ENCODE measurements at places on chromosomes 6 and 20.

DNA sequence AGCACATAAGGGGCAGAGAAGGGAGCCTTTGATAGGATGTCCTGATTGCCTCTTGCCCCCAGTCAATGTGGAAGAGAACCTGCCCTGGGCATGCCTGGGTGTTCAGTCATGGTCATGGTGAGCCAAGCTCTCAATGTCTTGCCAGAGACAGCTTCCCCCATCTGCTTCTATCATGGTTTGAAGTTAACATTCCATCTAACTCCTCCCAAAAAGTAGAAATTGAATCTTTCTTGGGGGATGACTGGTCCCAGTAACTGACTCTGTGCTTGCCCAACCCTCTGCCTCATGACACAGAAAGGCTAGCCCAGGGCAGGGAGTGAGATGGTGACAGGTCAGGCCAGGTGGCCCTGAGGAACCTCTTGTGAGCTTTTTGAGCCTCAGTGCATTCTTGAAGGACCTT, 60.1 kb downstream of the ADTRP start:
- no peak for DNase-seq

DNA sequence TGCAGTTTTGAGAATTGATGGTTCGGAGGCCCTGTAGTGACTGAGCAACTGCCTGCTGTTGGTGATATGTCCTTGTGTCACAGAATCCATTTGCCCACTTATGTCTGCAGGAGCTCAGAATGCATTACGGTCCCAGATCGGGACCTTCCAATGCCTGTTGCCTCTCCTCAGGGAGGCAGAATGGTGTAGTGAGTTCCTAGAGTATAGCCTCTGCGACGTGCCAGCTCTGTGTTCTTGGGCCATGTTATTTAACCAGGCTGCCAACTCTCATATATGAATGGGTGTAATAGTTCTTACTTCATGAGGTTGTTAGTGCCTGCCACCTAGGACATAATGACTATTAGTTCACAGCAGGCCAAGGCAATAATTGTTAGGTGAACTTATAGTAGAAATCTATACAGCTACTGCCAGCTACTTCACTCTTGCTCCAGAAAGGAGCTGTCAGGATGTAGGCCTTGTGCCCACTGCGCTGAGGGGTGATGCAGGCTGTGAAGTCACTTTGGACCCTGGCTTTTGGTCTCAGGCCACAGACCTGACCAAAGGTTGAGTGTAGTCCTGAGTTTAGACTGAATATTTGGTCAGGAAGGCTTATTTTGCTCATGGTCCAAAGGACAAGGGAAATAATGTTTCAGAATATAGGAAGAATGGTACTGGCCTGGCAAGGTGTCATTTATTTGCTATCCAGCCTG, 82.1 kb downstream of the ASXL1 start:
- DNase-seq: no peak

GRCh38 chr6:12232339-12232738, 57.8 kb upstream of the EDN1 start:
- DNase-seq: no peak

GRCh38 chr20:47960769-47961541, 175.7 kb upstream of the SULF2 start:
- no peak for DNase-seq

GRCh38 chr6:105015482-105015881, 58.6 kb downstream of the LIN28B start:
- DNase-seq: no peak

DNA sequence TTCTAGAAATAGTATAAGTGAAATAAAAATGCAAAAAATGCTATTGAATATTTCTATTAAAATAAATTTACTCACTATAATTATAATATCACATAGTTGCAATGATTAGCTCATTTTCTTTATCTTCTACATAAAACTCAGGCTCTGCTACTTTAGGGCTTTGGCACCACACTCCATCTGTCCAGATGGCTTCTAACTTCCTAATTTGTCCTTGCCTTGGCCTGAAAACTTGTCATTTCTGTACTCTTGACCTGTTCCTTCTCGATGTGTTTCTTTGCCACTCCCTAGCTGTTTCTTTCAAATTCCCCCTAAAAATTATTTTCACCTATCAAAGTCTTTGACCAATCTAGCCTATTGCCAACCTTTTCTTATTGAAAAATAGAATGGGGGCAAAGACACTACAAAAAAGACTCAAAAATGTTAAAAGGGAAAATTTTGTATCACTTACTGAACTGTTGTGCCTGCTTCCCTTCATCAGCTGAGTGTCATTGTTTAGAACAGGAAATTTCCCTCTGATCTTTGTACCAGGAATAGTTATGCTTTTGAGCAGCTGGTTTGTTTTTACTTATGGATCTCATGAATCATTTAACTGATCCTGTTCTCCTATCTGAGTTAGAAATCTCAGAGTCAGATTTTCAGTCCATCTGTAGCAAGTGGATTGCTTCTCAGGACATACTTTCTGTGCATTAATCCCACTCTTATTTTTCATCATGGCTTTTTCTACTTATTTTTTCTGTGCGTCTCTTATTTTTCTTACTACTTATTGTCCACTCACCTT, 279.2 kb upstream of the CNR1 start:
- DNase-seq: no peak

DNA sequence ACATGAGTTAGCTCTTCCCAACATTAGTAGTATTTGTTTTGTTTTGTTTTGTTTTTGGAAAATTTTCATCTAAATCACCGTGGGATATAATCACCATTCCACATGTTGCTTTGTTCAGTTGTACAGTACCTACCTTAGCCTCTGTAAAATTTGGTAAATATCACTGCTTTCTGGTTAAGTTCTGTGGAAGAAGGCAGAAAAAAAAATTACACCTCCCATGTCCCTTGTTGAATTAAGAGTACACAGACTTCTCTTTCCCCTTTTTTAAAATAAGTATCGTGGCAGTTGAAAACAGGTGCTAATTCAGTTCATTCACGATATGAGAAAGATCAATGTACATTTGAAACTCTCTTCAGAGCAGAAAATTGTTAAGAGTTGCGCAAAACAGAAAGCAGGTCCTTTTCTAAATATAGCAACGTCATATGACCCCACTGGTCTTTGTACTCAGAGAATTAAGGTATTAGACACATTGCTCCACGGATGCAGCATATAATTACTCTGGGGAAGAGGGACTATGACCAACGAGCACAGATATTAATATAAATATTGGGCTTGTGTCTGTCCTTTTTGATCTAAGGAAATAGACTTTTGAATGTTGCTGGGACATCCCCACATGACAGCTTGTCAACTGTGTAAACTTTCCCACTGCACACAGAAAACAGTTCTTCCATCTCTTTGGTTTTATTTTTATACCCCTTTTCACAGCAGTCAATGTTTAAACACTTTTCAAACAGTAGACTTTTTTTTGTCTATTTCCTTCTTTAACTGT, 58.6 kb upstream of the ZNF217 start:
- no peak for DNase-seq

GRCh38 chr6:132213732-132214131, 187.5 kb downstream of the MOXD1 start:
- DNase-seq: no peak

GRCh38 chr20:40997116-40997515, 31.5 kb upstream of the TOP1 start:
- no peak for DNase-seq

- DNase-seq: no peak
These were observed 90.9 kb upstream of the CARMIL1 start for GRCh38 chr6:25188232-25188631.

DNA sequence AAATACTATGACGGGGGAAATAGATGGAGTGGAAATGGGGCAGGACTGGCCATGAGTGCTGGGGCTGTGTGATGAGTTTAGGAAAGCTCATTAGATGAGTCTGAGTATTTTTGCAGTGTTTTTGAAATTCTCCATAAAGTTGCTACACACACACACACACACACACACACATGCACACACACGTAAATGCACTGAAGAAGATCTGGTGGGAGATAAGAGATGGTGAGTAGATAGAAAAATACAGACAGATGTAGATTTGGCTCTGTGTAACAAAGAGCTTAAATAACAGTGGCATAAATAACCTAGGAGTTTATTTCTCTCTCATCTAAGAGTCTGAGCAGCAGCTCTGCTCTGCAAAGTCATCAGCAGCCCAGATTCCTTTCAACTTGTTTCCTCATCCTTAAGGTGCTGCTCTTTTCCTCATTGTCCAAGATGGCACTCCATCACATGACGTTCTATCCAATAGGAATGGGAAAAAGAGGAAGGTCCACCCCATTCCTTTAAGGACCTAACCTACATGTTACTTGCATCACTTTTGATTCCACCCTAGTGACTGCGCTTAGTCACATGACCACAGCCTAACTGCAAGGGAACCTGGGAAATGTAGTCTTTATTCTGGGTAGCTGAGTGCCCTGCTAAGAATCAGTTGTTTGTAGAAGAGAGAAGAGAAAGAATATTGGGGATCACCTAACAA, 76.4 kb downstream of the EYA2 start:
- DNase-seq: no peak

- no peak for DNase-seq
These were observed 67.1 kb upstream of the MYLIP start for GRCh38 chr6:16061818-16062217.

DNA sequence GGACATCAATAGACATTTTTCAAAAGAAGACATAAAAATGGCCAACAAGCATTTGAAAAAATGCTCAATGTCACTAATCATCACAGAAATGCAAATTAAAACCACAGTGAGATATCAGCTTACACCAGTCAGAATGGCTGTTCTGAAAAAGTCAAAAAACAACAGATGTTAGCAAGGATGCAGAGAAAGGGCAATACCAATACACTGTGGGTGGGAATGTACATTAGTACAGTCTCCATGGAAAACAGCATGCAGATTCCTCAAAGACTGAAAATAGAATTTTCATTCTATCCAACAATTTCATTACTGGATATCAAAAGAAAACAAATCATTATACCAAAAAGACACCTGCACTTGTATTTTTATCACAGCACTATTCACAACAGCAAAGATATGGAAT, 85.3 kb downstream of the DCDC2 start:
- no peak for DNase-seq

GRCh38 chr20:58826271-58826670, 24.4 kb downstream of the GNAS-AS1 start:
- DNase-seq: no peak

GRCh38 chr6:79544939-79545450, 7.8 kb upstream of the LCA5 start:
- DNase-seq: no peak

DNA sequence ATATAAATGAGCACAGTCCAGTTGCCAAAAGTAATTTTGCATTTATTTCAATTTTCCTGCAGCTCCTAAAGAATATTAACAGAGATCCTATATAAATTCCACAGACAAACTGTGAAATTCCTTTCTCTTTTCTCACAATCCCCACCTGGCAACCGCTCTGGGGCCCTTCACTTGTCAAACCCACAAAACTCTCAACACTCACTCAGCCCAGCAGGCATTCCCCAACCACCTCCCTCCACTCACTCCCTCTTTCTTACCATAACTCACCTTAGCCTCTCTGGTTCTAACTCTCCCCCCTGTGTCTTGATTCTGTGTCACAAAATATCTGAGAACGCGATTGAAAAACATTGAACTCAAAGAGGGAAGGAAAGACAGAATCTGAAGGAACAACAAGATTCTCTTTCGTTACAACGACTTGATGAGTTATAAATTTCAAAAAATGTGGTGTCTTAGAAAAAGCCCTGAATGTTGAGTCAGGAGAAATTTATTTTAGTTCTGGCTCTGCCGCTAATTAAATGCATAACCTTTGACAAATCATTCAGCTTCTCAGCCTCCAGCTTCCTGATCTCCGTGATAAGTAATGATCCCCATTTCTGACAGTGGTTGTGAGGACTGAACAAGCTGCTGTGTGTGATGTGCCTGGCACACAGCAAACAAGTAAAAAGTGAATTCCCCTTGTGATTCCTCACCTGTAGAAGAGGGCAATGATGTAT, 87.9 kb downstream of the UNC5CL start:
- no peak for DNase-seq

DNA sequence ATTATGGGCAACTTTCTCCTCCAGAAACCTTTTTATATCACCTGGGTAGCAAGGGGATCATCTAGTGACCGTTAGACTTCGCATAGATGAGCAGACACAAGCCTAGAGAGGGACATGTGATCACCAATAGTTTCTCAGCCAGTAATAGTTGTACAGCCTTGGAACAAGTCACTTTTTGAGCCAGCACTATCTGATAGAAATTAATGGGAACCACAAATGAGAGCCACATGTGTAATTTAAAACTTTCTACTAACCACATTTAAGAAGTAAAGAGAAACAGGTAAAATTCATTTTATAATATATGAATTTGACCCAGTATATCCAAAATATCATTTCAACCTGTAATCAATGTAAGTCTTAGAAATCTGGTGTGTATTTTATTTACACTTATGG, 592 bp upstream of the CTNNBL1 start:
- no peak for DNase-seq

- DNase-seq: no peak
These were observed 3.0 kb upstream of the CST11 start for GRCh38 chr20:23455639-23456038.

- no peak for DNase-seq
These were observed 21.9 kb upstream of the CD2AP start for GRCh38 chr6:47455533-47456209.

- DNase-seq: no peak
These were observed 6.9 kb upstream of the CABLES2 start for GRCh38 chr20:62413896-62414481.

DNA sequence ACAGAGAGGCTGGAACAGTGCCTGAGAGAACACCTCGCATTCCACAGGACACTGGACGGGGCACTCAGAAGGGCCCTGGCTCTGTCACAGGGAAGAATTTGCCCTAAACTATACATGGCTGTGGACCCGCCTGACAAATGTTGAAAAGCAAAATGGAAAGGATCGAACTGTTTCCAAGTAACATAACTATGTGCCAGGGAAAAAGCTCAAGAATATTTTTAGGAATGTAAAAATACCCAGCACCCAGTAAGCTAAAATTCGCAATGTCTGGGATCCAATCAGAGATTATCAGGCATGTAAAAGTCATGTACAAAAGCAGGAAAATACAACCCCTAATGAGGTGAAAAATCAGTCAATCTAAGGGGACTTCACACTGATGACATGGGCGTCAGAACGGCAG, 215.9 kb downstream of the TTLL2 start:
- DNase-seq: no peak

DNA sequence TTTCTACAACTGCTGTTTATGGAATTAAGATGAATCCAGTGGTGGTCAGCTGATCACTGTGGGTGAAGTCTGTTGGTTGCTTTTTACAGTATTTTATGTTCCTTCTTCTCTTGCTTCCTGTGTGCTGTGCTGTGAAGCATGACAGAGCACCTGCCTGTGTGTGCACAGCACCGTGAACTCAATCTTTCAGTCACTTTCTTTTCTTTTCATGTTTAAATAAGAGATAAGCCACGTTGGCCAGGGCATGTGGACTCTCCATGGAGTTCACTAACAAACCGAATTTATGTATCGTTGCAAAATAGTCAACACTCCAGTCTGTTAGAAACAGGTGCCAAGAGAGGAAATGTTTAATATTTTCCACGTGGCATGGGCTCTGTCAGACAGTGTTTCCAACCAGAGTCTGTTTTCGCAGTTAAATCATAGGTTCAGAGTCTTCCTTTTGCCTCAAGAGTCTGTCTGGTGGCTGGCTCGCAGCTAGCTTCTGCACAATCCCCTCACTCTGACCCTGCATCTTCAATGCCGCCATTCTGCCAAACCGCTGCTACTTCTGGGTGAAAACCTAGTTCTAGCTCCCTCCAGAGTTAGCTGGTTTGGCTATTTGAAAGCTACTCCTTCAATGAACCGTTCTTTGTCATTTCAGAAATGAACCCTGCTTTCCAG, 73.2 kb downstream of the QRSL1 start:
- no peak for DNase-seq

All from activated CD8-positive, alpha-beta memory T cell treated with anti-CD3 and anti-CD28 coated beads for 1 hour (primary cell).